ENCODE measurements at places on chromosomes 1 and 21.

GRCh38 chr21:26120828-26121227, 49.7 kb downstream of the APP start:
- no peak for DNase-seq

DNA sequence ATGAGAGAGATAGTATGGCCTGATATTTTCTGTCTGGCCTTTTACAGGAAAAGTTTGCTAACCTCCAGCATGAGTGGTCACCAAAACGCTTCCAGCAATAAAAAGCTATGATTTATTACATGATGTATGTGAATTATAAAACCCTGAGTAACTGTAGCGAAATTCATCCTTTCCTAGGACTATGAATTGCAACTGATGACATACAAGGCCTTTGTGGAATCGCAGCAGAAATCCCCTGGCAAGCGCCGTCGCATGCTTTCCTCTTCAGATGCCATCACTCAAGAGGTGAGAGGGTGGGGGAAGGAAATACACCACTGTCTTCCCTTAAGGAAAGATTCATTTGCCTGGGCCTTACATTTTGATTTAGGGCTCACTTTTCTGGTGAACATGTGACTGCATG, 117.9 kb downstream of the MACF1 start:
- no peak for DNase-seq

DNA sequence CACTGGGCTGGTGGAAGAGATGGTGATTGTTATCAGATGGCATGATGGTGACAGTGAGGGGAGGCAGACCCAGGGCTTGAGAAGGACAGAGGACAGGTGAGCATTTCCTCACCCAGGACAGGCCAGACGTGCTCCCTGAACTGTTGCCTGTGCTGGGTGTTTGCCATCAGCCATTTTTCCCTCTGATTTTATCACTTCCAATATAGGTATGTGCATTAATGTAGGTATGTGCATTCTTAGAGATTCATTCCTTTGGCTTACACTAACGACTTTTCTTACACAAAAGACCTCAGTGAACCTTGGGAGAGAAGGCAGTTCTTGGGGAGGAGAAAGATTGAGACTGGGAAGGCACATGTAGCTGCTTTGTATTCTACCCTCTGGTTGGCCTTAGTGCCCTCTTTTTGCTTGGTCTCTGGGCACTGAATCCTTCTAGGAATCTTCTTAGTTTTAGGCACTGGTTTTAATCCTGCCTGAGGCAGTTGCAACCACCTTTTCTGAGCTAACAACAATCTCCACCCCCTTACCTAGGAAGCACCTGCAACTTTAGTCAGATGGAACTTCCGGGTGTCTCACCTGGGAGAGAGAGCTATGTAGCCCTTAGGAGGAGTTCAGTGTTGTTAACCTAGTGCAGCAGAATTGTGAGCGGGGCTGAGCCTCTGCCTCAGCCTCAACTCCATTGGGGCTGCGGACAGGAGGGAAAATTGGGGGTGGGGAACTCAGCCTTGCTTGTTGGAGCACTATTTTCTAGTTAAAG, 30.9 kb downstream of the C1orf116 start:
- no peak for DNase-seq

DNA sequence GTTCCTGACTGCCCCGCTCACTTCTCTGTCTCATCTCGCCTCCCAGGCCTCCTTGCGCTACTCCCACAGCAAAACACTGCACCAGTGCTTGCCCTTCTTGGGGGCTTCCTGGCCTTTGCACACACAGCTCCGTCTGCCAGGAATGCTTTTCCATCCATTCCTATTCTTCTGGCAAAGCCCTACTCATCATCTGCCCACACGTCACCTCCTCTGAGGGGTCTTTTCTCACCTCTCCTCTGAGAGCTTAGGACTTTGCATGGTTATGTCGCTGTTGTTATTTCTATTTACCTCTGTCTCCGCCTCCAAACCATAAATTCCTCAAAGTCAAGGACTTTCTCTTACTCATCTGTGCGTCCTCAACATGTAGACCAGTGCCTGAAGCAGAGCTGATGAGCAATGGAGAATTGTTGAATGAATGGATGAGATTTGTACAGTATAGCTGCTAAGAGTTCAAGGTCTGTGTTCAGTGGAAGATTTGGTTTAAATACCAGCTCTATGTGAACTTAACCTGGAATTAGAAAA, 26.4 kb upstream of the BTG2 start:
- peak; percentile 26 for DNase-seq

- peak; percentile 33 for DNase-seq
These were observed 75.3 kb downstream of the NTMT2 start for GRCh38 chr1:170221031-170221430.

GRCh38 chr1:156095906-156096508, 13.7 kb upstream of the MEX3A start:
- DNase-seq, result no peak

GRCh38 chr1:248750496-248750895, 5.1 kb downstream of the LYPD8 start:
- no peak for DNase-seq

DNA sequence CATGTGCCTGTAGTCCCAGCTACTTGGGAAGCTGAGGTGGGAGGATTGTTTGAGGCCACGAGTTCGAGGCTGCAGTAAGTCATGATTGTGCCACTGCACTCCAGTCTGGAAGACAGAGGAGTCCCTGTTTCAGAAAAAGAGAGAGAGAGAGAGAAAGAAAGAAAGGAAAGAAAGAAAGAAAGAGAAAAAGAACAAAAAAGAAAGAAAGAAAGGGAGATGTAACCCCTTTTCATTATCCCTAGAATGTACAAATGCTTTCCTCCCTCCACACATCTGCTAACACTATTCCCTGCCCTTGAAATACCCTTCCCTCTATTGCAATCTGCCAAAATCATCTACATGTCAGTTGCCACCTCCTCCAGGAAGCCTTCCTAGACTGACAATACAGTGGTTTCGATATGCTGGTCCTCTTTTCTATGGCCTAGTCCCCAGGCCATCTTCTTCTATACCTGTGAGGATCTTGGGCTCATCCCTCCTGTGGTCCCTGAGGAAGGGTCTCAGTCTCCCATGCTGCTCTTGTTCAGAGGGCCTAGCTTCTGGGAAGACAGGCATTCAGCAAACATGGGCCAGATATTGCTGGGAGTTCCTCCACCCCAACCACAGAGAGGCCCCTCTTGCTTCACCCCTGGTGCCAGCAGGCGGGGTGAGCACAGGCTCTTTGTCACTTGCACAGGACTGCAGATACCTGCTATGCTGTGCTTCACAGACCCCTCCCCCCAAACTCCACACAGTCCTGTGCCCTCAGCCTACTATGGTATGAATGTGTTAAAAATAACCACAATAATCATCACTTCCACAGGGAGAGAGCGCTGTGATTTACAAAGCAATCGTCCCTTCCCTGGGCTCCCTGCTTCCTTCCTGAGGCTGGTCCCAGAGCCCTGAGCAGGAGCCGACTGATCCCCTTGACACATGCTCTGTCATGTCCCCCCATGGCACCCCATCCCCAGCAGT, 14.1 kb downstream of the ADGRB2 start:
- peak; percentile 35 for DNase-seq

GRCh38 chr21:44260791-44261631, 686 bp downstream of the DNMT3L start:
- DNase-seq, result no peak

- no peak for DNase-seq
These were observed 111.5 kb upstream of the LYPLAL1 start for GRCh38 chr1:219062161-219062560.

GRCh38 chr1:54167422-54168139, 14.8 kb upstream of the CDCP2 start:
- DNase-seq, result peak; percentile 66

- no peak for DNase-seq
These were observed at the start of gene C1orf87 for GRCh38 chr1:60073605-60074278. Gene C1orf87 (minus strand): TSS chr1:60073770. CDS start chr1:60072643, 1,127 bp downstream.

DNA sequence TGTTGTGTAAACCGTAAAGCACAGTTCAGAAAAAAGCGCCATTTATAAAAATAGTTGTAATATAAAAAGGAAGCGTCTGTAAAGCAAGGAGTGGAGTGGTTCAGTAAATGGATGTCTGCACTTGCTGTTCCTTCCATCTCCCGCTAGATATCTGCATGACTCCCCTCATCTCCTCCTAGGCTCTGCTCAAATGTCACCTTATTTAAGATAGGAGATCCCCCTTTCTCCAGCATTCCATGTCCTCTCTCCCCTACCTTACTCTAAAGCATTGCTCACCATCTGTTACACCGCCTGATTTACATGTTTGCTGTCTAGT, 745 bp downstream of the MUL1 start:
- DNase-seq, result no peak

GRCh38 chr1:237255071-237255470, 213.1 kb downstream of the RYR2 start:
- no peak for DNase-seq

DNA sequence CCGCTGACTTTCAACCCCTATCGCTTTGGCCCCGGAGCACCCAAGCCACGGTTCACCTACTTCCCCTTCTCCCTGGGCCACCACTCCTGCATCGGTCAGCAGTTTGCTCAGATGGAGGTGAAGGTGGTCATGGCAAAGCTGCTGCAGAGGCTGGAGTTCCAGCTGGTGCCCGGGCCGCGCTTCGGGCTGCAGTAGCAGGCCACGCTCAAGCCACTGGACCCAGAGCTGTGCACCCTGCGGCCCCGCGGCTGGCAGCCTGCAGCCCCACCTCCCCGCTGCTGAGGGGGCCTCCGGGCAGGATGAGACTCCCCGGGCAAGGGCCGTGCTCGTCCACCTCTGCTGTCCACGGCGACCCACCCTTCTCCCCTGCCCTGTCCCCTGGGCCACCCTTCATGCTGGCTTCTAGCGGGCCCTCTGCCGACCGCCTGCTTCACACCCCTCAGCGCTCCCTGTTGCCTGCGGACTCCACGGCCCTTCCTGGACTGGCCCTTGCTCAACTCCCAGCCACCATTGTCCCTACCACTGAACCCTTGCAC, 92.2 kb upstream of the TRABD2B start:
- DNase-seq, result no peak

GRCh38 chr1:7591565-7591964, 179.5 kb upstream of the VAMP3 start:
- no peak for DNase-seq

DNA sequence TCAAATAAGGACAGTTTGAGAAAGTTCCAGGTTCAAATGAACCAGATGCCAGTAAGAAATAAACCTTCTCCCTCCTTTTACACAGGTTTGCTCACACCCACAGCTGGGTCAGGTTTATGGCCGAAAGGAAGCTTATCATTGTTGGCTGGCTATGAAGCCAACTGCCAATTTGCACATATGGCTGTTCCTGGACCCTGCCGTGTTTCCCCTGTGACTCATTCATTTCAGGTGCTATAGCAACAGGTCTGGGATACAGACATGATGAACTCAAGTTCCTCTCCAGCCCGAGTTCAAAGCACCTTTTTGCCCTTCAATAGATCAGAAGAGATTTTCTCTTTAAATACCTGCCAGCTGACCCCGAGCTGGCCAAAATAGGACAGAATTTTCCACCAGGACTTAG, 134.4 kb upstream of the SMYD2 start:
- no peak for DNase-seq

DNA sequence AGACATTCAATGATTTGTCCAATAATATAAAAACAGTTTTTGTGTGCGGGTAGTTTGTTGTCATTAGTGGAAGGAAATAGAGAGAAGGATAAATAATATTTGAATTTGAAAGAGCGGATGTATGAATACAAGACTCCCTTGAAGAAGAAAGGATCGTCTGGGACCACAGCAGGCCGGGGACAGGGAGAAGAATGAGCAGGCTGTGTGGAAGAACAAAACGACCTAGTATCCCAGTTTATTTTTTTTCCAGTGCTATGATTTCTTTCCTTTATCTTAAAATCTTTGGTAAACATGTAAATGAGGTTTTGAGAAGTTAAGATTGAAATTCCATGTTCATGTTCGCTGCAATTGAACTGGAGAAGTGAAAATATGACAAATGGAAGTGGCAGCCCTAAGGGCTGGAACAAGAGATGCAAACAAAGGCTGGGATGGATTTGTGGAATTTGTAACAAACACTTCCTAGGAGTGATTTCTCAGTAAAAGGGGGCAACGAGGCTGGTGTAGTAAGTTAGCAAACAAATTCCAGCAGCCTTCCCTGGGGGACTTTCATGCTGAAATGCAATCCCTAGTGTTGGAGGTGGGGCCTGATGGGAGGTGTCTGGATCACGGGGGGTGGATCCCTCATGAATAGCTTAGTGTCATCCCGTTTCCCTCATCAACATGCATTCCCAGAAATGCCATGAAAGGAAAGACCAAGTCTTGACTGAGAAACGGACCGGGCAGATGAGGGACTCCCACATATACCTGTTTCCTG, 10.2 kb upstream of the IFI16 start:
- peak; percentile 98 for DNase-seq

- DNase-seq, result no peak
These were observed at the start of gene KRTAP12-3 for GRCh38 chr21:44657635-44658540. Gene KRTAP12-3 (plus strand): TSS chr21:44657932. CDS start chr21:44657980, 48 bp downstream.

DNA sequence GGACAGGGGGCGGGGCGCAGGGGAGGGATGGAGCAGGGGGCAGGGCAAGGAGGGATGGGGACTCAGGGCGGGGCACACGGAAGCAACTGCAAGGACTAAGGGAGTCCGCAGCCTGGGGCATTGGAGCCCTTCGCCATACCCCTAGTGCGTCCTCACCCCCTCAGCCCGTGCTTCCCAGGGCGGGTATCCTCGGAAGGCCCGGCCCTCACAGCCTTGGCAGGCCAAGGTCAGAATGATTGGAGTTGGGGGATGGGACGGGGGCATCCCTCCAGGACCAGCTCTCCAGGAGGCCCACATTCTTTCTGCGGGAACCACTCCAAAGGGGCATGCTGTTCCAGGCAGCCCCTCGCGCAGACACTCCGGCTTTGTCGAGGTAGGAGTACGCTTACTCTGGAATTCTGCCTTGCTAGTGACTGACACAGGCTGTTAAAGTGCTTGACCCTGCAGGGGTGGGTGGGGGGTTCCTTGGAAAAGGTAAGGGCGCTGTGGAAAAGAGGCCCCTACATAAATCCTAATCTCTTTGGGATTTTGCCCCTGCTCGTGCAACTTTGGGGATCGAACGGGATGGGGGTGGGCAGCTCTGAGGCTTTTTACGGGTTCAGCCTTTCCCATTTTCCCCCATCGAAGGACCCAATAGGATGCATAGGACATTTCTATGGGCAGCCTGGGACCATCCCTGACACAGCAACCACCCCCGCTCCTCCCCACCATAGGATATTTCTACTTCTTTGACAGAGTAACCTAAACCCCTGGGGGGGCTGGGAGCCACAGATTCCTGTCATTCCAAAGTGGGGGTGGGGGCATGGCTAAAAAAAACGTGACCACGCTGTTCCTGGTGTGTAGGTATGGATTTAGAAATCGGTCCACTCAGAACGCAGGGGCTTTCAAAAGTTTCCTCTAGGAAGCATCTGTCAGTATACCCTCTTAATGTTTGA, 738 bp upstream of the TRIM11 start:
- peak; percentile 50 for DNase-seq

DNA sequence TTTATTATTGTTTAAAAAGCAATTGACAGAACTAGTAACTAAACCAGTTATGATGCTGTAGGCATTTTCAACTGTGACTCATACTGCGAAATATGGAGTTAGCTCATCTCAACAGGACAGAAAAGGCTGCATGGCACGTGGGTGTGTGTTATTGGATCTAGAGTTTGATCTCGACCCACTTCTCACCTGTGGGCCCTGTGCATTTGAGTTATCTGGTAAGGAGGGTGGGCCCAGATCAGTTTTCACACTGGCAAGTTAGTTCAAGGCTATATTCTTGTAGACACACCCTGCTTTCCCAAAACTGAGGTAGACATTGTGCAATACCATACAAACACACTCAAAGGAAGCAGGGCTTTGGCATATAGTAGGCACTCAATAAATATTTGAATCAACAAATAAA, 71.3 kb upstream of the PRDX6 start:
- DNase-seq, result peak; percentile 78

Data from EH (cell line).